ENCODE measurements at places on chromosomes 6 and 20.

DNA sequence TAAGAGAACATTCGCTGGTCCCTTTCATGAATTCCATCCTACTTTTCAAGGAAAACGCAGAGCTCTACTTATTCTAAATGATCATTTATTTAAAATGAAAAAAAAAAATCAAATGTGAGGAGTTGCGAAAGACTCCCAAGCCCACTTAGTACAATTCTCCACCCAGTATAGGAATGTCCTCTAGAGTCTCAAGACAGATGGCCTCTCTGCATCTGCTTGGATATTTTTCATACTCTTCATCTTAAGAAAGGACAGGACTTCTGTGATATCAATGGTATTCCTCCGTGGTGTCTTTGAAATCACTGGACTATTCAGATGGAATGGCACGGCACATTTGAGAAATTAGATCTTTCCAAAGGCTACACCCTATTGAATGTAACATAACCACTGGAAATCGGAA is 107.1 kb downstream of the PTPRK start:
- no peaks in the 10 kb centered on the region for H3K4me1 ChIP-seq
- no peaks in the 10 kb centered on the region for H3K36me3 ChIP-seq
- no peaks in the 10 kb centered on the region for H3K27me3 ChIP-seq
- DNase-seq = no peak

- H3K36me3 ChIP-seq = no peaks in the 10 kb centered on the region
- H3K27ac ChIP-seq = no peak overlapping the region
- DNase-seq = no peak
- H3K4me3 ChIP-seq = no peak overlapping the region
- no peaks in the 10 kb centered on the region for H3K27me3 ChIP-seq
These were observed 374.9 kb upstream of the FLRT3 start for GRCh38 chr20:14712302-14712739.

GRCh38 chr6:48429021-48429420 is 318.0 kb upstream of the PTCHD4 start:
- H3K4me1 ChIP-seq = no peaks in the 10 kb centered on the region
- H3K27me3 ChIP-seq = no peaks in the 10 kb centered on the region
- no peaks in the 10 kb centered on the region for H3K36me3 ChIP-seq
- H3K4me3 ChIP-seq = no peak overlapping the region
- H3K27ac ChIP-seq = no peak overlapping the region

- H3K4me1 ChIP-seq = peaks cover 16% of the 10 kb centered on the region
- no peak for DNase-seq
- H3K27ac ChIP-seq = no peak overlapping the region
- no peaks in the 10 kb centered on the region for H3K27me3 ChIP-seq
These were observed 26.5 kb upstream of the ABT1 start for GRCh38 chr6:26570027-26570809.

DNA sequence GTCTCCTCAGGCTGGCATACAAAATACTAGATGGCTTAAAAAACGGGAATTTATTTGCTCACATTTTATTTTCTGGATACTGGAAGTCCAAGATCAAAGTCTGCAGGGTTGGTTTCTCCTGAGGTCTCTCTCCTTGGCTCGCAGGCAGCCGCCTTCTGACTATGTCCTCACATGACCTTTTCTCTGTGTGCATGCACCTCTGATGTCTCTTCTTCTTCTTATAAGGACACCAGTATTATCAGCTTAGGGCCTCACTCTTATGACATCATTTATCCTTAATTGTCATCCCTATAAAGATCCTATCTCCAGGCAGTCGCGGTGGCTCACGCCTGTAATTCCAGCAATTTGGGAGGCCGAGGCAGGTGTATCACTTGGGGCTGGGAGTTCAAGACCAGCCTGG is 9.3 kb upstream of the TRIM27 start:
- H3K4me3 ChIP-seq = no peak overlapping the region
- H3K36me3 ChIP-seq = no peaks in the 10 kb centered on the region
- no peak overlapping the region for H3K27ac ChIP-seq
- peaks cover 7% of the 10 kb centered on the region for H3K27me3 ChIP-seq
- DNase-seq = no peak

DNA sequence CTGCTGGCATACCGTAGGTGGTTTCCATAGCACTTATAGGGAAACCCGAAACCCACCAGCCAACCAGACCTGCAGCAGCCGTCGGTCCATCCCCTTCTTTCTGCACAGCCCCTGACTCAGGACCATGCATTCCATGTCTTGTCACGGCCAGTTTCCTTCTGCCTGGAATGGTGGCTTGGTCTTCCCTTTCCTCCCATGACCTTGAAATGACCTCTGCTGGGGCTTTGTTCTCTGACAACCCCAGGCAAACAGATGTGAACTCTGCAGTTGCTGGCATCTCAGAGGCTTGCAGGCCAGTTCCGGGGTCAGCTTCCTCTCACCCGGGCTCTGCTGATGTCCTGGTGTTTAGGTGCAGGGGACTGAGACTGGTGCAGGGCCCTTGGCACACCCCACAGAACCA is 250.8 kb downstream of the SMOC2 start:
- H3K27me3 ChIP-seq = peaks cover 6% of the 10 kb centered on the region
- H3K4me1 ChIP-seq = no peaks in the 10 kb centered on the region
- no peak overlapping the region for H3K4me3 ChIP-seq
- H3K36me3 ChIP-seq = no peaks in the 10 kb centered on the region

- no peaks in the 10 kb centered on the region for H3K36me3 ChIP-seq
- no peak overlapping the region for H3K27ac ChIP-seq
- no peak for DNase-seq
- no peak overlapping the region for H3K4me3 ChIP-seq
These were observed 780.1 kb downstream of the TFAP2A start for GRCh38 chr6:9634776-9635175.

DNA sequence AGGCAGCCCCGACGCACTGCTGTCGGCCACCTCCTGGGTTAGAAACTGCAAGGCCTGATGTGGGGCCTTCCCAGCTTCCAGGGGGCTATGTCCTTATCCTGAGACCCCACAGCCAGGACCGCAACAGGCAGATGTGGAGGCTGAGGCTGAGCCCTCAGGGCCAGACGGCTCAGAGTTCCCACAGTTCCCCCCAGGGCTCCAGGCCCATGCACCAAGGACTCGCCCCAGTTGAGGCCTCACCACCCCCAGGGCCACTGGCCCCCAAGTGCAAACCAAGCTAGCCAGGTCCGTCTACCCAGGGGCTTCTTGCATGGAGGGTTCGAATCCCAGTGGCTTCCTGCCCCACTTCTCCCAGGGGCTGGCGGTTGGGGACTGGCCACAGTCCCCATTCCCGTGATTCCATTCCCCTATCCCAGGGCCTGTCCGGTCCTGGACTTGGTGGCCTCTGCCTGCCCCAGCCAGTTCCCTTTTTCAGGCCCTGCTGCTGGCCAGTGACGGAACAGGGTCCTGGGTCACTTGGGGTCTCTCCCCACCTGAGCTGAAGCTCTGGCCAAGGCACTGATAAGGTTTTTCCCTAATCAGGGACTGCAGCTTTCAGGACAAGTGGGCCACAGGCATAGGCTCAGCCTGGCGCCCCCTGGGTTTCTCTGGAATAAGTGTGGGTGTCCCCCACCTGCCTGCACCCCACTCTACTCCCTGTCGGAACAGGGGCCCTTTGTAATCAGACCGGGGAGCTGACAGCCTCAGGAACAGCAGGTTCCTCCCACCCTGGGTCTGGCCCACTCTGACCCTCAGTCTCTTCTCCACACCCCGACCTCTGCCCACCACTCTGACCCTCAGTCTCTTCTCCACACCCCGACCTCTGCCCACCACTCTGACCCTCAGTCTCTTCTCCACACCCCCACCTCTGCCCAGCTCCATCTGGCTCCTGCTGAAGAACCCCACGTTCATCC is 22.0 kb downstream of the SLCO4A1 start:
- H3K4me3 ChIP-seq = no peak overlapping the region
- no peak overlapping the region for H3K27ac ChIP-seq

DNA sequence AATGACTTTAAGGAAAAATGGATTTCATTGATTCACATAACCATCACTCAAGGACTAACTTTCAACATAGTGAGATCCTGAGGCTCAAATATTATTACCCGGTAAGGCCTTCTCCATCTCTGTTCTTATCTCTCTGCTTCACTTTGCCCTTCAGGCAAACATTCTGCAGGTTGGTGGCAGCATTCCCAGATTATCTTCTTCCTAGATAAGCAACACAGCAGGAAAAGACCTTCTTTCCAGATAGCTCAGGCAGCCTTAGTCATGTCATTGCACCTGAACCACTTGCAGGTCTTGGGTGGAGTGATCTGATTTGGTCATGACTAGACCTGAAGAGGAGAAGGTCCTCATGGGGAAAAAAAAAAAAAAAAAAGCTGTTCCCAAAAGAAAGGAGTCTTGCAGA is 5.3 kb upstream of the HIVEP2 start:
- no peak for DNase-seq
- no peak overlapping the region for H3K27ac ChIP-seq
- H3K4me1 ChIP-seq = no peaks in the 10 kb centered on the region
- no peaks in the 10 kb centered on the region for H3K36me3 ChIP-seq

DNA sequence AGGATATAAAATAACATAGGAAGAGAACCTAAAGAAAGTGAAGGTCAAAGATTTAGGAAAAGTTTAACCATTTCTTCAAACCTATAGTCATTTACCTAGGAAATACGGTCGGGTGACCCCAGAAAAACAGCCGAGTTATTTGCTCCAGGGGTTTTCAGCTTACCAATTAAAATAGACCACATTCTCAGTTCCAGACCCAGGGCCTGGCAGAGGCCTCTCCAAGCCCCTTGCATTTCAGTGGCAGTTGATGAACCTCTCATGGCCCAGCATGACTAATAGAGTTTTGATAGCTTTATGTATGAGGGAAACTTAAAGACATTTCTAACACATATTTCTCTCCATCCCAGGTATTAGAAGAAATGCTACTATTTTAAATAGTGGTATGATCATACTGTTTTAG is 113.5 kb downstream of the OGFRL1 start:
- H3K4me1 ChIP-seq = no peaks in the 10 kb centered on the region
- no peak overlapping the region for H3K4me3 ChIP-seq
- H3K27me3 ChIP-seq = no peaks in the 10 kb centered on the region
- DNase-seq = no peak
- H3K27ac ChIP-seq = no peak overlapping the region

- no peak overlapping the region for H3K4me3 ChIP-seq
- peaks cover 78% of the 10 kb centered on the region for H3K36me3 ChIP-seq
- H3K27me3 ChIP-seq = no peaks in the 10 kb centered on the region
- H3K27ac ChIP-seq = no peak overlapping the region
These were observed 47.6 kb downstream of the EZR start for GRCh38 chr6:158771399-158772152.

DNA sequence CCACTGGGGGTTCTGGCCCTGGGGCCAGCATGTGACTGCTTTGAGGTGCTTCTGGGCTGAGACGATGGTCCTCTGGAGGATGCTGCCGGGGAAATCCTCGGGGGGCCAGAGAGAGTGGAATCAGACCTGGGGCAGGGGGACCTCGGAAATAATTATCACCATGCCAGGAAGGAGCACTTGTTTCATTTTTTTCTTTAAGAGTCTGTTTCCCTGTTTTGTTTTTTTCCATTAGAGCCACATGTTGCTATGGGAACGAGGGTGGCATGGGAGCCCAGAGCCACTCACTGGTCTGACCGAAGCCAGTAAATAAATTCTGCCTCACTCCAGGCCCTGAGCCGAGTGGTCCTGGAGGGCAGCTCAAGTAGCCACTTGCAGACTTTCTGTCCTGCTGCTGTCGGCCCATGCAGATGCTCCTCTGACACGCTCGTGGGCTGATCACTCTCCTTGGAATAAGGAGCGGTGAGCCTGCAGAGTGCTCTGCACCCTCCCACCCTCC is 365.1 kb downstream of the ZFAND3 start:
- H3K27ac ChIP-seq = no peak overlapping the region
- H3K36me3 ChIP-seq = no peaks in the 10 kb centered on the region
- H3K27me3 ChIP-seq = no peaks in the 10 kb centered on the region
- no peaks in the 10 kb centered on the region for H3K4me1 ChIP-seq
- H3K4me3 ChIP-seq = no peak overlapping the region

- H3K27me3 ChIP-seq = no peaks in the 10 kb centered on the region
- no peak overlapping the region for H3K27ac ChIP-seq
- H3K36me3 ChIP-seq = no peaks in the 10 kb centered on the region
- no peak for DNase-seq
- no peak overlapping the region for H3K4me3 ChIP-seq
These were observed 141.6 kb downstream of the BTBD9 start for GRCh38 chr6:38498085-38498484.

- H3K27me3 ChIP-seq = no peaks in the 10 kb centered on the region
- H3K27ac ChIP-seq = no peak overlapping the region
- no peaks in the 10 kb centered on the region for H3K36me3 ChIP-seq
- H3K4me1 ChIP-seq = peaks cover 22% of the 10 kb centered on the region
These were observed 508.9 kb upstream of the SULF2 start for GRCh38 chr20:48294196-48294595.
